Activated CD8-positive, alpha-beta memory T cell treated with anti-CD3 and anti-CD28 coated beads for 1 hour (primary cell): ENCODE measurements at places on chromosomes 7 and 10.
A peak's percentile ranks its signal among the peaks of the same experiment; 100 is the strongest.

- DNase-seq, result no peak
Measured at GRCh38 chr7:21507627-21508343, 35.1 kb upstream of the DNAH11 start.

- DNase-seq, result no peak
Measured at GRCh38 chr10:992871-993270, 4.6 kb downstream of the GTPBP4 start.

DNA sequence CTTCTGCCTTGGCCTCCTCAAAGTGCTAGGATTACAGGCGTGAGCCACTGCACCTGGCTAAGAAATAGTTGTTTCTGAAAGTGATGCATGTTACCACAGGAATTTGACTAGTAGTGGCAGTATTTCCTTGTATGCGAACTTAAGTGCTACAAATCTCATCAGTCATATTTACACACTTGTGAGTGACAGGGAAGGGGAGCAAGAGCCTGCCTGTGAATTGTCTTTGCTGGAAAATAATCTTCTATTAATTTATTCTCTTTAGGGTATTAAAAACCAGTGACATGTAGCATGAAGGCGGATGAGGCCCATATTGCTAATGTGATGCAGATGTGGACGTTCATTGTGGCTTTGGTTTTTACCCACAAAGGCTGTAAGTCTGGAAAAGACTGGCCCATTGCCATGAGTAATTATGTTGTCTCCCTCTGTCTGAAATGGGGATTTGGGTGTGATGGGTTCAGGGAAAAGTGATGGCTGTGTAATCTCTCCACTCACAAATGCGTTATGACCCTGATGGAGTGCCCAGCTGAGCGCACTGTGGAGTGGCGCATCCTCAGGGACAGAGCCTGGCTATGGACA, 97.6 kb downstream of the CCNY start:
- DNase-seq, result no peak

- no peak for DNase-seq
Measured at GRCh38 chr7:32428546-32428945, 61.6 kb downstream of the LSM5 start.

DNA sequence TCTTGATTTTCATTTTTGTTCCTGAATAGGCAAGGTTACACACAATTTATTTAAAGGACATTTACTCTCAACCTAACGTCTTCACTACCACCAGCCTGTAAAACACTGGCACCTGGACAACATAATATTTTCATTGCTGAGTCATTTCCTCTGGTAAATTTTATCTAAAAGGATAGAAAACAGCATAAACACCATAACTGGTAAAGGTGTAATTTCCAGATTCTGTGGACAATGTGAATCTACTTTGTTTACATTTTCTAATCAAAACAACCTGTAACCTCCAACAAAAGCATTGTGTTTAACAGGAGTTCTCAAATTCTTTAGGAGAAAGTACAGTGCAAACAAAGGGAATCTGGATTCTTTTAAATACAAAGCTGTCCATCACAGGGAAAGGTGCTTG, 472.0 kb upstream of the AKR1E2 start:
- no peak for DNase-seq

GRCh38 chr10:130198651-130199050, 62.5 kb downstream of the GLRX3 start:
- no peak for DNase-seq

- DNase-seq, result no peak
Measured at GRCh38 chr7:2928256-2928612, 84.1 kb upstream of the GNA12 start.

- no peak for DNase-seq
Measured at GRCh38 chr7:134542195-134542771, 6.6 kb upstream of the AKR1B15 start.

GRCh38 chr7:10237306-10237705, 736.4 kb upstream of the PHF14 start:
- DNase-seq, result no peak

DNA sequence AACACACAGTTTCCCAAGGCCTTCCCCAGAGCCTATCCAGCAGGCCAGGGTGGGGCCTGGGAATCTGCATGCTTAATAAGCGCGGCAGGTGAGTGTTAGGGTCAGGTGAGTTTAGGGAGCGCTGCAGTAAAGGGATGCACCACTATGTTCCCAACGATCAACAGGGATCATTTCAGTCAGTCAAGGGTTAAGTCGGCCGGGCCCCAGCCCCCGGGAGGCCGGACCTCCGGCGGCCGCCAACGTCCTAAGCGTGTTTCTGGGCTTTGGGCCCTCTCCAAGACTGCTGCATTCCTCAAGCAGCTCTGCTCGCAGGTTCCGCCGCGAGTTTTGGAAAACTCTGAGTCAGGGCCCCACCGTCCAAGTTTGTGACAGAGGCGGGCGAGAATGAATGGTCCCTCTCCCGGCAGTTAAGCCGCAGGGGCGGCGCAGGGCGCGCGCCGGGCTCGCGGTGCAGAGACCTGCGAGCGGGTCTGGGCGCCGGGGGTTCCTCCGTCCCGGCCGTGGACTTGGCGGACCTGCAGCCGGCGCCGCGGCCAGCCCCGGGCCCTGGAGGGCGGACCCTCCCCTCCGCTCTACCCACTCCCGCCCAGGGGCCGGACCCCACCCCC, 81.6 kb downstream of the ARHGAP22 start:
- DNase-seq, result no peak

GRCh38 chr7:18461785-18462467, 33.6 kb upstream of the HDAC9 start:
- DNase-seq, result no peak

DNA sequence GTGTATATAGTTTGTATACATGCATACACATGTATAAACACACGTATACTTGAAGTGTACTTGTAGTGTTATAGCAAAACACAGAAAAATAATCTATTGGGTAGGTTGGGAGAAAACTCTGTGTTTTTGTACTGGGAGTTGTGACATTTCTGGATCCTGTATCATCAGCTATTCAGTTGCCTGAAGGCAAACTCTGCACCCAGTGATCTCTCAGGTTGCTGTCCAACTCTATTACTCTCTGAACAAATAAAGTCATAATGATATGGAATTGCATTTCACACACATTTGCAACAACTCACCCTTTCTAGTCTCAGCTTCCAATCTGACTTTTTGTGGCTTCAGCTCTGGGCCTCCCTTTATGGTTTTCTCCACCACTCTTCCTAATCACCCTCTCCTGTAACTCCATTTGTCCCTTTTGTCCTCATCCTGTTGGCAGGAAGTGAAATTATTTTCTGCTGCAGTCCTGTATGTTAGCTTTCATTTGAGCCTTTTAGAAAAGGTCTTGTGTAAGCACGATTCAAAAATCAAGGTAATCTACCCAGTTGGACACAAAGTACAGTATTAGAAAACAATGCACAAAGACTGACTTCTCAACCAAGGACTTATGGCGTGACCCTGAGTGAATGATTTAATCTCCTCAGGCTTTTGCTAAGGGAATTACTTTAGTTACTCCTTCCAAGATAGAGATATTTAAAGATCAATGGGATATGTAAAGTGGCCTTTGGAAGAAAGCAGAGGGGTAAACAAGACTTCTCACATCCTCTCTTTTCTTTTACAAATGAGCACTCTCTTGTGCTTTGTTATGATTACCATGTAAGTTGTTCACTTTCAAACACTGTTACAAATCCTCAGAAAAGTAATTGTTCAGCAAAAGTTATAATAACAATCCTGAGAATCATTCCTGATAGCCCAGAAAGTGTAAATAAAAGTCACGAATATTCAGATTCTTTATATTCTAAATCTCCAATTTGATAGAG, 249.1 kb downstream of the KCND2 start:
- DNase-seq, result no peak

DNA sequence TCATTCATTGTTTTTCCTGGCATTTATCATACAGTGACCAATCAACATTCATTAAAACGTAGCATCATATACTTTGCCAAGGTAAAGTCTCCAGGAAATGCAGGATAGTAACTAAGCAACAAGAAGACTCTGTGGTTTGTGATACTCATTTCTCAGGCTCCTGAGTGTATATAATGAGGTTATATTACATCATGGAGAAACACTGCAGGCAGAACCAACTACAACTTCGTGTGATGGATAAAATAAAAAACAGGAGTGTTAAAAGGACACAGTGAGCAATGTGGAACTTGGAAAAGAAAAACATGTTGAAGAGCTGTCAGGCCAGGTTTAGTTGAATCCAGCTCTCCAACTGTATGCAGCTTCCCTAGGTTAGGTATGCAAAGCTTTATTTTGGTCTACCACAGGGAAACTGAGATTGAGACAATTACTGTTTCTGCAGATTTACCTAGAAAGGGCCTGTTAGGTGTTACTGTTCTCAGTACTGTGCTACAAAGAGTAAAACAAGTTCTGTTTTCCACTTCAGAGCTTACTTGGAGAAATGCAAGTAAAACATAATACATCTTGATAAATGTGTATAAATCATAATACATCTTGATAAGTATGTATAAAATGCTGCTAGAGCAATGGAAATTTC, 7.8 kb upstream of the CCNY start:
- DNase-seq, result no peak

GRCh38 chr7:82114237-82114636, 329.3 kb downstream of the CACNA2D1 start:
- no peak for DNase-seq

DNA sequence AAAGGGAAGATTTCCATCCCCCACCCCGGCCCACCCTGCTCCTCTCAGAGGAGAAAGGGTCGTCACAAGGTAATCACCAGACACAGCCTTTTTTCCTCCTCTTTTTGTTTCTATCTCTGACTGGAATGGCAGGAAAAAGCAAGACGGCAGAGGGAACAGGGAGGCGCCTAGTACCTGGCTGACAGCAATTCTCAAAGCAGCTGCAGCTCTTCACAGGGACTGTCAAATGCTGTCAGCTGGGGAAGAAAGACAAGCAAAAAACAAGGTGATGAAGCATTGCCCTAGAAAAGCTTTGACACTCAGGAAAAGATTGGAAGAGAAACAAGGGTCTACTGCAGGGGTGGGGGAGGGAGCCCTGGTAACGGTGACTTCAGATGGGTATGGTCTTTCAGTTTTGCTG, 52.7 kb downstream of the GNA12 start:
- DNase-seq, result no peak

DNA sequence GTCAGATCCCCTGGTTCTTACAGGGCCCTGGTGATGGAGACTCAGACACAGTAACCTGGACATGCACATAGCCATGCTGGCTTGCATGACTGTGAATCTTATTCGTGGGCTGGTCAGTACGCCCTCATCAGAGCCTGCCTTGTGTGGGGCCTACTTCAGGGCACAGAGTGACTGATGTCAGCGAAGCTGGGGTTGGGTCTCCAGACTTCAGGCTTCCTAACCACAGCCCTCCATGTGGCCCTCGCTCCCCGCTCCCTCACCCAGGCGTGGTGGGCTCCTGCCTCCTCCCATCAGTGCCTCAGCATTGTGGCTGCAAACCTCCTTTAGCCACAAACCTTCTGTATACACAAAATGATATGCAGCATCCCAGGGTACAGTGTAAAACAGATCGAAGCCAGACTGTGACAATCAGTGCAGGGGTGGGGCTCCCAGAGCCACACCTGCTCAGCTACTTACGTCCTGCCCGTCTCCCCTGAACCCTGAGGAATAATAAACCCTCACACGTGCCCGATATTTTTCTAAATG, 7.1 kb upstream of the C10orf105 start:
- no peak for DNase-seq

DNA sequence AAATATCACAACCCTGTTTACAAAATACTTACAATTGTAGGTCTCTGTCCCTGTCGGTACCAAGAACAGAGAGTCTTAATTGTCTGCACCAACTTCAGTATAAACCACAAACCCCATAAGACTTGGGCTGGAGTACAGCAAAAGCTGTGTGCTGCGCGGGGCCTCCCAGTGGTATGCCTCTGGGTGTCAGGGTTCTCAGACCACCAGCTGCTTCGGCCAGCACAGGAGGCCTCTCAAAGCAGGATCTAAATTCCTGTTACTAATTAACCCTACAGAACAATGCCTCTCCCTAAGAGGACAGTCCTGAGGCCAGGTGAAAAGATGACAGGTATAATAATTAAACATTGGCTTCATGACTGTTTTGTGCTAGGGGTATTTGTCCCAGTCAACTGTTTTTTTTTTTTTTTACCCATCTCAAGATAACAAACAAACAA, 957 bp upstream of the SVIL start:
- no peak for DNase-seq

GRCh38 chr7:124799448-124799847, 33.9 kb upstream of the GPR37 start:
- DNase-seq, result no peak

GRCh38 chr7:119397156-119397555, 875.8 kb upstream of the KCND2 start:
- no peak for DNase-seq

- DNase-seq, result no peak
Measured at GRCh38 chr10:78019264-78019663, 10.1 kb downstream of the POLR3A start.

- no peak for DNase-seq
Measured at GRCh38 chr7:114916261-114916892, 5.5 kb upstream of the MDFIC start.

GRCh38 chr10:103123282-103124024, 69.6 kb downstream of the NT5C2 start:
- DNase-seq, result no peak

- DNase-seq, result no peak
Measured at GRCh38 chr7:76108540-76109233, 60.8 kb downstream of the MDH2 start.

DNA sequence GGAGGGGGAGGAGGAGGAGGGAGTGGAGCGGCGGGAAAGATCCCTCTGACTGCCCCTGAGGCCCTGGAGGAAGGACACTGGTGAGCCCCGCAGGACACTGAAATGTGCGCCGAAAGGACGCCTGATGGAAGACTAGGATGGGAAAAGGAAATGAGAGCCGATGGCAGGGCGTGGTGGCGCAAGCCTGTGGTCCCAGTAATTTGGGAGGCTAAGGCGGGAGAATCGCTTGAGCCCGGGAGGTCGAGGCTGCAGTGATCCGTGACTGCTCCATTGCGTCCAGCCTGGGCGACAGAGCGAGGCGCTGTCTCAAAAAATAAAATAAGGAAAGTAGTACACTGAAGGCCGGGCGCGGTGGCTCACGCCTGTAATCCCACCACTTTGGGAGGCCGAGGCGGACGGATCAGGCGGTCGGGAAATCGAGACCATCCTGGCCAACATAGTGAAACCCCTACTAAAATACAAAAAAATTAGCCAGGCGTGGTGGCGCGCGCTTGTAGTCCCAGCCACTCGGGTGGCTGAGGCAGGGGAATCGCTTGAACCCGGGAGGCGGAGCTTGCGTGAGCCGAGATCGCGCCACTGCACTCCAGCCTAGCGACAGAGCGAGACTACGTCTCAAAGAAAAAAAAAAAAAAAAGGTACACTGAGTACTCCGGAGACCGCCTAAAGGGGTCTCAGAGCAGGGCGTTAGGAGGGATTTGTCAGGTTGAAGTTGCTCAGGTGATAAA, 561 bp upstream of the HNRNPF start:
- DNase-seq, result peak; percentile 45

DNA sequence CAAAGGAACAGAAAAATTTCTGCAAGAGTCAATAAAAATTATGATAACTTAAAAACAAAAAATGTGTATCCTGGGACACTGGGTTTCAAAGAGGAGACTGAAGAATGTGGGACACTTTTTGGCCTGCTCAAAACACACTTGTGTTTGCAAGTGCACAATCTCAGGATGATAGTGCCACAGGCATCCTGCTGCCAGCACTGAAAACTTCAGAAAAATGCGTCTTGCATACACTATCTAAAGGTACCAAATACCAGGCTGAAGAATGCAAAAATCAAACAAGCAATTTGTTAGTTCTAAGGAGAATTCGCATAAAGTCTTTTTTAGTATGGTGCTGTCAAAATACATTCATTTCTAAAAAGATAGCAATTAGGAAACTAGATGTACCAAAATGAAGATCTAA, 38.1 kb downstream of the WASL start:
- no peak for DNase-seq
